NCI-H187 (cell line): ENCODE measurements at places on chromosomes 16 and 17.

- no peak for DNase-seq
These were observed 9.2 kb upstream of the TVP23A start for GRCh38 chr16:10827691-10828341.

GRCh38 chr17:39667945-39668924 lies at the start of gene PNMT:
Gene PNMT (plus strand): TSS chr17:39668453. CDS start chr17:39668476, 23 bp downstream.
- DNase-seq = peak; percentile 17

DNA sequence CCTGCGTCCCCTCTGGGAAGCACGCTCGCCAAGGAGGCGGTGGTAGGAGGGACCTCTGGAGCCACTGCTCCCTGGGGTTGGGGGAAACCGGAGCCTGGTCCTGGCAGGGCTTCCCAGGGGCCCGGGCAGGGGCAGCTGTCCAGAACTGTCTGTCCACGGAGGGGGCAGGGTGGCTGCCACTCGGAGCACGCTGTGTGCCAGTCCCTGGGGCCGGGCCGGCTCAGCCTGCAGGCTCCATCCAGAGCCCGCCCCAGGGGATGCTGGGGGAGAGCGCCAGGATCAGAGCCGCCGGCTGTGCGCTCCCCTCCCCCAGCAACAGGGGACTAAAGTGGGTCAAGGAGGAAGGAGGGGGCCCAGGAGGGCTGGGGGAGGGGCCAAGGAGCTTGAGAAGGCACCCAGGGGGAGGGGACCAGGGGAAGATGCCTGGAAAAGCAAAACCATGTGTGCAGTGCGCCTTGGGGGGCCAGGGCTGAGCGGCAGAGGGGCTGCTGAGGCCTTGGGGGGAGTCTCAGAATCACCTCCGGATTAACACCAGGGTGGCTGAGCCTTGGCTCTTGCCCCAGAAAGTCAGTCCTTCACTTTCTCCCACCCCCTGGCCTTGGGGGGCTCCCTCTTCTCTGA lies 21.3 kb downstream of the ZNF423 start:
- DNase-seq = no peak

- DNase-seq = no peak
These were observed 30.1 kb downstream of the NDEL1 start for GRCh38 chr17:8465759-8466158.

GRCh38 chr17:49454050-49454449 lies 39.4 kb upstream of the PHB1 start:
- DNase-seq = no peak

DNA sequence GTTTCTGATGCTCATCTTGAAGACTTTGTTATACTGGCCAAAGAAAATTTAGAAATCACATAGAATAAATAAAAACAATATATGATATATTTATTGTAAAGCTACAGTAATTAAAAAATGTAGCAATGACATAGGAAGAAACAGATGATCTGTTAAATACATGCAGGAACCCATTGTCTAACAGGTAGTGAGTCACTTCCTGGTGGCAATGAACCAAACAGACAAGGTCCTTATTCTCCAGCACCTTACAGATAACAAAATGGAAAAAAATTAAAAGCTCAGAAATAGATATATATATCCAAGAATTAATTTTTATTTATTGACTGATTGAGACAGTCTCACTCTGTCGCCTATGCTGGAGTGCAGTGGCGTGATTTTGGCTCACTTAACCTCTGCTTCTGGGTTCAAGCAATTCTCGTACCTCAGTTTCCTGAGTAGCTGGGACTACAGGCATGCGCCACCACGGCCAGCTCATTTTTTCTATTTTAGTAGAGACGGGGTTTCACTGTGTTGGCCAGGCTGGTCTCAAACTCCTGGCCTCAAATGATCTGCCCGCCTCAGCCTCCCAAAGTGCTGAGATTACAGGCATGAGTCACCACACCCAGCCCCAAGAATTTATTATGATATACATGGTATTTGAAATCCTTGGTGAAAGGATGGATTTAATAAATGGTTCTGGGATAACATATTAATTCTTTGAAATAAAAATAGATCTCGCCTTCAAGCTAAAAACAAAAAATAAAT lies 7.5 kb downstream of the NETO2 start:
- DNase-seq = no peak

- DNase-seq = no peak
These were observed 12.4 kb upstream of the SPOP start for GRCh38 chr17:49690256-49690655.

GRCh38 chr17:41107941-41108450 lies 2.8 kb downstream of the KRTAP4-9 start:
- no peak for DNase-seq
